Adrenal gland (tissue), 19 donors: ENCODE measurements at places on chromosomes 2 and 18. TPM values are rescaled to one million over a fixed set of nuclear protein-coding genes. Genes with fewer than 3 reads are reported as not detected.

Gene STK17B
- 18.1 TPM for total RNA-seq

Gene POTEF
- total RNA-seq = not detected

Gene LCT
- not detected for total RNA-seq

Gene SLC9A4
- total RNA-seq = not detected

Gene SNRPD1
- 32.4 TPM for total RNA-seq

Gene SERPINE2
- total RNA-seq = 6.4 TPM

Gene FAM237A
- not detected for total RNA-seq

Gene EPB41L3
- 146 TPM for total RNA-seq
